ENCODE measurements at places on chromosomes 12 and 14.
A peak's percentile ranks its signal among the peaks of the same experiment; 100 is the strongest.

- DNase-seq: no peak
Observed at GRCh38 chr14:29858299-29858698, 69.3 kb downstream of the PRKD1 start.

DNA sequence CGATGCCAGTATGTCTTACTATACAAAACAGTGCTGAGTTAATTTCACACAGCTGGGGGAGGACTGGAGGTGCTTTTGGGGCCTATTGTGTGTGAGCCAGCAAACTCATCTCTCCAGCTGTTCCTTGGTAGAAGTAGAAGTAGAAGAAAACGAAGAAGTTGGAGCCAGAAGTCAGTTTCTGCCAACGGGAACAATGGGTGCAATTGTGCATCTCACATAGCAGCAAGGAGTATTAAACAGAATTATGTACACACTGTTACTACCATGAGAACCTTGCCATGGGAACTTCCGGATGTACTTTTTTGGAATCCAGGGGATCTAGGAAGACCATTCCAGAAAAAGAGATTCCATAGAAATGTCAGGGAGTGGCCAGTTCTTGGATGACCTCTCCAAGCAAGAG lies 88.6 kb downstream of the VCPKMT start:
- no peak for DNase-seq

DNA sequence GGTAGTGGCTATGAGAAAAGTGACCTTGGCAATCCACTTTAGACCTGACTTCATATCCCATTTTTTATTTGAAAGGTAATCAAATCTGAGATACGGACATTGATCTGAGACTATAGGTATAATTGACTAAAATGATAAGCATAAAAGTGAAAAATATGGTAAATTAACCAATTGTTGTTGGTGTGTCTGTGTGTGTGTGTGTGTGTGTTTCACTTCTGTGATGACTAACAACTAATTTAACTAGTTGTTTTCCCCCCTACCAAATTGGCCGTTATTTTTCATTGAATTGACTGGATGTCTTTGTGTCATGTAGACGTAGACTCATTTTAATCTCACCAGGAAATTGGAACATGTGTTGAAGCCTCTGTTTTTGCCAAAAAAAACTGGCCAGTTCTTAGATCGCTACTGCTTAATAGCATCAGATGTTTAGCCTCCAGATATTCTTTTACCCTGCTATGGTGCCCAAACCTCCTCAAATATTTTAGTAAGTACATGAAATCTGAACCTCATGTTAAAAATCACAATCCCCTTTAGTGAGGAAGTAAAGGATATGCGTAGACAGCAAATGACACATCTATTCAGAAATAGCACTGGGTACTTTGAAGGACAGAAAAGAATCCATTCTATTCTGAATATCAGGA lies 395.0 kb downstream of the EGLN3 start:
- DNase-seq: no peak

- no peak for DNase-seq
Observed at GRCh38 chr14:81385419-81385818, 14.7 kb downstream of the STON2 start.

DNA sequence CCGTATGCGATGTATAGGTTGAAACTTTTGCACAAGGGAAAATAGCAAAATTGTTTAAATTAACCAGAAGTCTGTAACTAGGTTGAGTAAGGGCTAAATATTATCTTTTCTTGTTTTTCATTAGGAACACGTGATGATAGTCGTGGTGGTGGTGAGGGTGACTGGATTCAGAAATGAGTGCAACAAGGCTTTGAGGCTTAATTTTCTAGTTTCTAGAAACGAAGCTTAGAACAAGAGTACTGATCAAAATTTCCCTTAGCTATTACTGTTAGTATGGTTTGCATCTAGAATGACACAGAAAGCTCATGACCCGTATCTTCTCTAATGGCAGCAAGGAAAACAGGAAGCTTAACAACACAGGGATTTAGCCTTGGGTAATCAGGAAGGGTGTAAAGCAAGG lies 7.0 kb downstream of the SLIRP start:
- no peak for DNase-seq

DNA sequence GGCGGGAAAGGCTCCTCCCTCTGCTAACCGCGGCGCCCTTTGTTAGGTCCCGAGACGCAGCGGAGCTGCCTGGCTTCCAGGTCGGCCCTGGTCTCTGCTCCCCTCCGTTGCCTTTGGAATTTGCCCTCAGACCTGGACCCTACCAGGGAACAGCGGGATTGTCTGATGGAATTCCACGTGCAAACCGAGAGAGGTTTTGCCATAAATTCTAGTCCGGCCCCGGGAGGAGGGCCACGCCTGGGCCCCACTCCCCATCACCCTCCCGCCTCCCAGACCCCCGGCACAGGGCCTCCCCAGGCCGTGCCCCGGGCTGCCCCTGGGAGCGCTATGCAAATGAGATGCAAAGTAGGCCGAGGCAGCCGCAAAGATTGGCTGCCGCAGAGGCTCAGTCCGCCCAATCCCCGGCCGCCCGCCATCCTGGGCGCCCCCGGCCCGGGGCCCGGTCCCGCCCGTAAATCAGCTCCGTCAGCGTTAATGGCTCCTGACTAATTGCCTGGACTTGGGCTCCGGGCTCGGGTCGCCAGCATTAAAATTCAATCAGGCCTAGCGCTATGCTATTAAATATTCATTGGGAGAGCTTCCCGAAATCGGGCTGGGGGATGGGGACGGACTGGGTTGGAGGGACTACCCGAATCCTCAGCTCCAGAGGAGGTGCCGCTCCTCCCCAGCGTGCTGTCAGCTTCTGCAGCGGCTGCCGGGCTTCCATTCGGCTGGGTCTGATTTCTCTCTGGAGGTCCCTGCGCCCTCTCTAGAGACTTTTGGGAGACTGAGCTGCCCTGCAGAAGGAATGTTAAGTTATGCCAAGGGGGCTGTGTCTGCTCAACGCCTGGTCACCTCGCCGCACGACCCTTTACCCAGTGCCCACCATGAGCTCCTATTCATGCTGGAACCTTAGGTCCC lies 15.7 kb upstream of the FIGNL2 start:
- DNase-seq: peak; percentile 88

DNA sequence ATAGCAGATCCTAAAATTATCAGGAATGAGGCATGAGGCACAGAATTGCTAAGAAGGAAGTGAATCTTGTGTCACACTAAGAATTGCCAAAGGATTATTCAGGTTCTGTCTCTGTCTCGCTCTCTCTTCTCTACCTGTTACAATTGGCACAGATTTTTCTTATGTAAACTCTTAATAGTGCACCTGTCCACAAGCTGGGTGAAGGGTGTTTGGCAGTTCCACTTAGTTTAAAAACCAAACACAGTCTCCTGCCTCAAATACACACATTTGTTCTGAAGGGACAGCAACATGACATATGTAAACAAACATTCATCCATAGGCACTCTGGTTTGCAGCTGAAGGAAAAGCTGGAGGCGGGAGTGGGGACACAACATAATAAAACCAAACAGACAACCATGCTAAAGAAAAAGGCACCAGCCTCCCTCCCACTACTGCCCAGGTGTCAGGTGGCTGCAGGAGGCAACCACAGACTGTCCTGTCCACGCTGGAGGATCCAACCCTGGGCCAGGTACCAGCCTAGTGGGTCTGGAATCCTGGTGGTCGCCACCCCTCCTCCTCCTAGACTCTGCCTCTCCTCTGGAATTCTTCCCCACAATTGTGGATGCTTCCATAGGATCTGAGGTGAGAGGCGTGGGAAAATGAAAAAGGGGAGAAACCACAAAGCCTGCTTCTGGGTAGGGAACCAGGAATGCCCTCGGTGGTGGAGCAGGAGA lies 81.2 kb downstream of the TMEM260 start:
- no peak for DNase-seq

DNA sequence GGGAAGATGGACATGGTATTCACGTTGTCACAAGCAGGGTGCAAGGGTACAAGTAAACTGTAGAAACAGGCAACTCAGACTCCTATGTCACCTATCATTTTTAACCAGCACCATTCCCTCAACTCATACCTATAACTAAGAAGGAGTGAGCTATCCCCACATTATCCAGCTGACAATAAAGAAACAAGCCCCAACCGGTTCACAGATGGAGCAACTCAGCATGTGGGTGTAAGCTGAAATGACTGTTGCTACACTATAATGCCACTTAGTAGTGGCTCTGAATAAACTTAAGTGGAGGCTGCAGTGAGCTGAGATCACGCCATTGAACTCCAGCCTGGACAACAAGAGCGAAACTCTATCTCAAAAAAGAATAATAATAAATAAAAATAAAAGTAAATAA lies 829.5 kb upstream of the MDGA2 start:
- no peak for DNase-seq

GRCh38 chr14:99809859-99810558 lies 16.8 kb downstream of the EML1 start:
- peak; percentile 89 for DNase-seq

DNA sequence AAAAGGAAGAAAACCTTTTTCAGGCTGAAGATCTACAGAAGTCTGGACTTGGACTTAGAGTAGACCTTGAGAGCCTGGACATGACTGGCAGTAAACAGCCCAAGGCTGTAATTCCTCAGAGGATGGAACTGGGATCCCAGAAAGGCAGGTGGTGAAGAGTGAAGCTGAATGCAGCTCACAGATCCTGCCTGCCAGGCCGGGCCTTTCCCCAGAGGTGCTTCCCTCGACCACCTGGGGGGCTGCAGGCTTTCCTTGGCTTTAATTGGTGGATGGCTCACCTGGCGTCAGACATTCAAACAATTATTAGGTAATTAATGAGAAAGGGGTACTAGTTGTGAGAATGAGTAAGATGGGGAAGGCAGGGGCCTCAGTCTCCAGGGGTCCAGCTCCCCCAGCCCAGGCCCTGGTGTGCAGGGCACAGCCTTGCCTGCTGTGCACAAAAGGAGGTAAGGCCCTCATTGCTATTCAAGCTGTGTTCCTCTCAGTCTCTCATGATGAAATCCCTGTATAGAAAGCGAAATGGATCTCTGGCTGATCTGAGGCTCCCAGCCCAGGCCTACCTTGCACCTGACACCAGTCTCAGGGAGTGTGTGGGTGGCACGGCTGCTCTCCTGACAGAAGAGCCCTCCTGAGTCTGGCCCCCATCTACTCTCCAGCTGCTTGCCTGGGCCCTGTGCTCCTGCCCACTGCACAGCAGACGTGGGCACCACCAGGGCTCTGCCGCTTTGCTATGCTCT lies 63.0 kb upstream of the TCL1A start:
- no peak for DNase-seq

DNA sequence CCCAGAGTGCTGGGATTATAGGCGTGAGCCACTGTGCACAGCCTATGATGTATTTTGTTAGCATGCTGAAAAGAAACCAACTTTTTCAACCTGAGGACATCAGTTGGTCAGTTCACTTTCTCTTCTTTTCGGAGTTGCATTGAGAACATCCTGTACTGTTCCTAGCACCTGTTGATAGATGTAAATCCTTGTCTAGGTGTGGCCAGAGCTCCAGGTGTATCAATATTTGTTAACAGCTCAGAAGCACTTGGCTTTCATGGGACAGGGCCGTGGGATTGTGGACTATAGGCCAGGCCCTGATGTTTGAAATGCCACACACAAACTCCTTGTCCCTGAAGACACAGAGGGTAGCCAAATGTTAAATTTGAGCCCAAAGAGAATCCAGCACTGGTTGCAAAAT lies 14.9 kb downstream of the HCAR2 start:
- no peak for DNase-seq

- DNase-seq: no peak
Observed at GRCh38 chr12:69062621-69063237, 129.8 kb upstream of the CPM start.

DNA sequence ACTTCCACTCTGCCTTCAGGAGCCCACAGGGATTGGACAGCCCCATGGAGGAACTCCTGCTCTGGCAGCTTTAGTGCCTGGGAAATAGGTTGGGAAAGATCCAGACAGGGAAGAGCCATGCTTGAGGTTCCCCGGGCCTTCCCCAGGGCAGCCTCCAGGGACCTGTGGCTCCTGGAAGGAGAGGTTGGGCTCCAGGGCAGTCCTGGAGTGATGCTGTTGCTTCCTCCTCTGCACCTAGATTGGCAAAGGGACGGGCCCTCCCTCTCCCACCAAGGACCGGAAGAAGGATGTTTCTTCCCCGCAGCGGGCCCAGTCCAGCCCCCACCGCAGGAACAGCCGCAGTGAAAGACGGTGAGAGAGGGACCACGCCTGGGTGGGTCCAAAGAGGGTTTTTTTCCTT lies 16.5 kb downstream of the VASH1 start:
- DNase-seq: no peak

GRCh38 chr12:116152268-116152667 lies 125.2 kb downstream of the MED13L start:
- DNase-seq: peak; percentile 42

DNA sequence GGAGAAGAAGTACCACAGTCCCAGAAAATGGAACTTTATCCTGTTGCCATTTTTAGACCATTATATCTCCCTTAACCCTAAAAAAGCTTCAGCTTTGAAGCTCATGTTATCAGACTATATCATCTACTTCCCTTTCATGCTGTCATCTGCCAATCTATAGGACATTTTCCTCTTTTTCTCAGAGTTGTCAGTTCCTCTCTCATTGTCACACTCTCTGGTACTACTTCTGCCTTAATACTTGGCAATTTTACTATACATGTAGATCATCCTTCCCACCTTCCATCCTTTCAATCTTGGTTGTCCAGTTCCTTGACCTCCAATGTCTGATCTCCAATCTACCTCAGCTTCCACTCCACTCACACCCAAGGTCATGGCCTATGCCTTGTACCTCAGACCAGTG lies 57.4 kb downstream of the SLC15A5 start:
- no peak for DNase-seq

GRCh38 chr12:63905544-63905943 lies 61.0 kb downstream of the SRGAP1 start:
- no peak for DNase-seq

DNA sequence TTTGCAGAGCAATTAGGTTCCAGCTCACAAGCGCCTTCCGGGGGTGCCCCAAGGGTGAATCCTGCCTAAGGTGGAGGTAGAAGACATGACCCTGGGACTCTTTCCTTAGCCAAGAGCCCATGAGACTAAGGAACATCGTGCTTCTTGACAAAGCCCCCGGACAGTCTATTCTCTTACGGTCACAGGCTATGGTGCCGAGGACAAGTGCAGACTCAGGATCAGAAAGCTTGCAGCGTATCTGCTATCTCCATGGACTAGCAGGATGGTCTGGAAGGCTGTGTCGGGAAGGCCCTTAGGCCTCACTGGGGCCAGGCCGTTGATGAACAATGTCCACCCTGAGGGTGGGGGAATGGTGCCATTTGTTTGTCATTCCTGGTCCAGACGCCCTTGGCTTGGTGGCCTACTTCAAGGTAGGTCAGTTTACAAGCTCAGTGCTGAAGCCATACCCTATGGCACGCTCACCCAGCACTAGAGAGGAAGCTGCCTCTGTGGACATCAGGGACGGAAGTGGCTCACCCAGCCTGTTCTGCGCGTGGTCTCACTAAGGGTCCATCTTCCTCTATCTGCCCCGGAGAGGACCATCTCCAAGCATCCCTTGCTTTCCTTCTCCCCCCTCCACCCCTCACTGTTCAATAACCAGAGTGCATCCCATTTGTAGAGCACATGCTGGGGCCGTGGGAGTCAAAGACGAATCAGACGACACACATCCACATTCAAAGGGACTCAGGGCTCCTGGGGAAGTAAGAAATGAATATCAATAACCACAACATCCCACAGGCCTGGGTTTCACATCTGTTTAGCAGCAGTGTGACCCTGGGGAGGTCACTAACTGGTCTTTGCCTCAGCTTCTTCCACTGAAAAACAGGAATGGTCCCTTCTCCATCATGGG lies 45.0 kb upstream of the IQSEC3 start:
- no peak for DNase-seq

GRCh38 chr12:681568-682256 lies 18.5 kb upstream of the NINJ2 start:
- no peak for DNase-seq

Data from umbilical cord (tissue), 2 donors.